ENCODE measurements at places on chromosomes 4 and X. TPM values are rescaled to one million over a fixed set of nuclear protein-coding genes. Genes with fewer than 3 reads are reported as not detected.

DNA sequence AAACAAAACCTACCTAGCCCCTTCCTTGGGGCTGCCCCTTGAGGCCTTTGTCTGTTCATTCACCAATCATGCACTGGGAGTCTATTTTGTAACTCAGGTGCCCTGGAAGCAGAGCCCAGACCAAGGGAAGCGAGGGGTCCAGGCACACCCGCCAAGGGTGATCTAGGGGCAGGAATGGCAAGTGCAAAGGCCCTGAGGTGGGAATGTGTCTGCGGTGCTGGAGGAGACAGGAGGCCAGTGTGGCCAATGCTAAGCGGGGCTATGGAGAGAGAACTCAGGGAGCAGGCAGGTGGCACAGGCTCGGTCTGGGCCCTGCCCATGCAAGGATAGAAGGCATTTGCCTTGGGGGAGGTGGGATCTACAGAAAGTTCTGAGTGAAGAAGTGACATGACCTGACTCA lies 3.5 kb upstream of the SH3BP2 start:
- peaks cover 7% of the 10 kb centered on the region for H3K4me1 ChIP-seq
- H3K27ac ChIP-seq = no peak overlapping the region
- DNase-seq = no peak
- H3K27me3 ChIP-seq = no peaks in the 10 kb centered on the region
- no peaks in the 10 kb centered on the region for H3K36me3 ChIP-seq
- no peak overlapping the region for H3K4me3 ChIP-seq

DNA sequence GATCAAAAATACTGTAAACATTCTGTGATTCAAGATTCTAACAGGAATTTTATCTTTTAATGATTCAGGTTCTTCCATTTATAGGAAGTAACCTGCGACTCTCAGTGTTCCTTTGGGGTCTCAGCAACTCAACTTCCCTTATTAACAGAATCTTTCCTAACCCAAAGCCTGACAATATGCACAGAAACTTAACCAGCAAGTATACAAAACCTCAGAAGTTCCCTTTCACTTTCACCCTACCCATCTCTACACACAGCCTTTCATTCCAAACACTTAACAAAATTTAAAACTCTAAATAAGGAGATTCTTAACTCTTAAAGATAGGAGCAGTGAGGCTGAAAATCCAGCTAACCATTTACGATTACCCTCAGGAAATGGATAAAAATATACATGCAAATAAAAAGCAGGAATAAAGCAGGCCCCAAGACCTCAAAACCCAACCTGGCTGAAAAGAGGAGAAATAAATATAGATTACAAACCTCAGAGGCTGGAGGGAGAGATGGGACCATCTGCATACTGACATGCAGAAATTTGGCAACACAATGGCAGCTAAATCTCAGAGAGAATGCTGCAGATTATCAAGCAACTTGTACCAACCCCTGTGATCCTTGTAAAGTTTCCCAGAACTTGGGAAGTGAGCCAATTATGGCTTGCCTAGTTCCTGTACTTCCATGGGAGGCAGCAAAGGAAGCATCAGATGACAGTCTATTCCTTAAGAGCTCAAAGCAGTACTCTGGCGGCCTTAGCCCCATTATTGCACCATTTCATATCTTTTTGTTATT lies 101.0 kb downstream of the ATP11C start:
- H3K27me3 ChIP-seq = no peaks in the 10 kb centered on the region
- peaks cover 11% of the 10 kb centered on the region for H3K4me1 ChIP-seq
- no peak overlapping the region for H3K27ac ChIP-seq
- no peak overlapping the region for H3K4me3 ChIP-seq
- DNase-seq = no peak

GRCh38 chr4:78567500-78568060 lies 16.0 kb downstream of the ANXA3 start:
- H3K27ac ChIP-seq = no peak overlapping the region
- no peak overlapping the region for H3K4me3 ChIP-seq
- no peaks in the 10 kb centered on the region for H3K27me3 ChIP-seq
- no peak for DNase-seq
- no peaks in the 10 kb centered on the region for H3K36me3 ChIP-seq

- no peaks in the 10 kb centered on the region for H3K4me1 ChIP-seq
- H3K27ac ChIP-seq = no peak overlapping the region
- no peaks in the 10 kb centered on the region for H3K27me3 ChIP-seq
- H3K36me3 ChIP-seq = no peaks in the 10 kb centered on the region
These were observed 314.9 kb upstream of the TEX13C start for GRCh38 chrX:125004799-125005198.

GRCh38 chr4:21763855-21764254 lies 184.7 kb downstream of the KCNIP4 start:
- no peak overlapping the region for H3K4me3 ChIP-seq
- DNase-seq = no peak
- H3K27me3 ChIP-seq = no peaks in the 10 kb centered on the region
- no peaks in the 10 kb centered on the region for H3K4me1 ChIP-seq
- no peak overlapping the region for H3K27ac ChIP-seq

DNA sequence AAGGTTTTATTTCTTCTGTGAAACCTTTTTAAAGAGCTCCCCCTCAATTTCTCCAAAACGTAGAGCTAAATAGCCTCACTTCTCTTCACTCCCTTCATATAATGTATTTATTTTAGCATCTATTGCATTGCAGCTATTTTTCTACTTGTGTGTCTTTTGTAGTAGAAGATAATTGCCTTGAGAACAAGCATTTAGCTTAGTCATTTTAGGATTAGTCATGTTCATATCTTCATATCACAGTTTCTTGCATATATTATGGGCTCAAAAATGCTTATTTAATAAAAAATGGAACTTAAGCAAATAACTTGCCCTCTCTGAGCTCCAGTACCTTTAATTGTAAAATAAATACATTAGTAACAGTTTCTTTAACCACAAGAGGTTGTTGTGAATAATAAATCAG lies 72.1 kb upstream of the SPANXC start:
- no peak overlapping the region for H3K4me3 ChIP-seq
- H3K27me3 ChIP-seq = no peaks in the 10 kb centered on the region
- DNase-seq = no peak

DNA sequence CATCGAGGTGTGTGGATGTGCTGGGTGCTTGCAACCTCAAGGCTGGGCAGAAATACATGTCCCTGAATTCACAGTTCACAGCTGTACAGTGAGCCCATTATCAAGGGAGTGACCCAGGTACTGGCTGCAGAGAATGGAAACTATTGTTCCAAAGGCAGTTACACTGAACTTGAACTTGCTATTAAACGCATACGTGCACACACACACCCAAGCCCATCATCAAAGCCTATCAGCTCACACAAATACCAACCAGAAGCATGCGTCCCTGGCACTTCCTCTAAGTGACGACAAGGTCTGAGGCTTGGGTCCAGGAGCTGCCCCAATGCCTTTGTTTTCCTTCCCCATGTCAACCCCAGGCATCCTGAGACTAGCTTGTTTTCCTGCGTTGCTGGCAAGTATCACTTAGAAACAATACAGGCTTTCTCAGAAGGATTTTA lies 88.6 kb downstream of the IRF2 start:
- H3K4me1 ChIP-seq = peaks cover 22% of the 10 kb centered on the region
- peaks cover 19% of the 10 kb centered on the region for H3K36me3 ChIP-seq
- H3K27me3 ChIP-seq = no peaks in the 10 kb centered on the region
- H3K4me3 ChIP-seq = no peak overlapping the region

- H3K36me3 ChIP-seq = no peaks in the 10 kb centered on the region
- H3K27ac ChIP-seq = no peak overlapping the region
- no peaks in the 10 kb centered on the region for H3K4me1 ChIP-seq
- H3K27me3 ChIP-seq = no peaks in the 10 kb centered on the region
These were observed 15.0 kb downstream of the BRCC3 start for GRCh38 chrX:155086202-155086840.

DNA sequence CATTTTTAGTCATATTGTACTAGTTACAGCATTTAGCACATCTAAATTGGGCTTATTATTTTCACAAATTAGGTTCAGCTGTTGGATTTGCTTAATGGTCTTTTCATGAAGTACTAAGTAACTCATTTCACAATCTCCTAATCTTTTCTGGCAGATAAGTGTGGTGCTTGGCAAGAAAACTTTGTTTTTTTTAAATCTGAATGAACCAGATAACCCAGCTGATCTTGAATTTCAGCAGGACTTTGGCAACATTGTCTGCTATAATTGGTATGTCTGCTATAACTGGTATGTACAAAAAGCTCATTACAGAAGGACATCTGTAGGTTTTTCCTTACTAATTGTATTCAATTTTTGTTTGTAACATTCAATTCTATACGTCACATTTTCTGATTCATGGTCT lies 22.7 kb downstream of the WDR19 start:
- H3K27me3 ChIP-seq = no peaks in the 10 kb centered on the region
- H3K4me3 ChIP-seq = no peak overlapping the region
- DNase-seq = no peak
- no peak overlapping the region for H3K27ac ChIP-seq
- H3K4me1 ChIP-seq = no peaks in the 10 kb centered on the region

DNA sequence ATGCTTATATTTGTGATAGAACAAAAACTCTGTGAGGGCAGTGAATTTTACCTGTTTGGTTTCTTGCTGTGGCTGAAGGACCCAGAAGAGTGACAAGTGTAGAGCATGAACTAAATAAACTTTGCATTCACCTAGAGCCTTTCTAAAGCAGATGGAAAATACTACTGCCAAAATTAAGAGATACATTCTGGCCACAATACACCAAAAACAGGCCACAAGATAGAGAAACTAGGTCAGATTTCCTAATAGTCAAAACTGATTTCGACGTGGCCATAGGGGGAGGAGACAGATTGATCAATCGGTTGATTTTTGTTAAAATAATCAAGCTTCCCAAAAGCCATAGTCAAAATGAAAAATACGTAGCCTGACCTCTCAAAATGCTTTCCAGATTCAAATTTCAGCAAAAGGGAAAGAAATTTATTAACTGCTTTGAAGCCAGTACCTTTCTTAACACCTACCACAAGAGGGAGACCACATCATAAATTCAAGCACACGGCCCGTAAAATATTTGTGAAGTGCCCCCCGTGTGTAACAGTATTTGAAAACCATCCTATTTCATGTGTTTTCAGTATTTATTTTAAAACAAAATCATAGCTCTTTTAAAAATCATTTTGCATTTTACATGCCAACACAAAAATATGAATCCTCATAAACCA lies 132.4 kb downstream of the CORIN start:
- DNase-seq = no peak
- H3K4me3 ChIP-seq = no peak overlapping the region
- H3K36me3 ChIP-seq = no peaks in the 10 kb centered on the region
- no peak overlapping the region for H3K27ac ChIP-seq

GRCh38 chrX:94053575-94053974 lies 379.6 kb downstream of the FAM133A start:
- H3K36me3 ChIP-seq = no peaks in the 10 kb centered on the region
- no peaks in the 10 kb centered on the region for H3K4me1 ChIP-seq
- no peaks in the 10 kb centered on the region for H3K27me3 ChIP-seq
- DNase-seq = no peak

DNA sequence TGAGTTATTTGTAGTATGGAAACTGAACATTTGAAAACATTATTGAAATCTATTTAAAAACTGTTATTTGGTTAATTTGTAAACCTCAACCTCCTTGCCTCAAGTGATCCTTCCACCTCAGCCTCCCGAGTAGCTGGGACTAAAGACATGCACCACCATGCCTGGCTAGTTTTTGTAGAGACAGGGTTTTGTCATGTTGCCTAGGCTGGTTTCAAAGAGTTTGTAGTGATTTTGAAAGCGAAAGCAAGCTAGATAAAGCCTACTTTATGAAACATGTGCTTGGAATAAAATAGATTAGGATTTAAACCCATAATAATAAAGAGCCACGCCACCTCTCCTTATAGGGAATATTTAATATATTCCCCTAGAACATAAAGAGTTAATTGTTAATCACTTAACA lies 23.5 kb downstream of the ARSJ start:
- H3K36me3 ChIP-seq = no peaks in the 10 kb centered on the region
- DNase-seq = no peak
- no peak overlapping the region for H3K27ac ChIP-seq
- H3K4me3 ChIP-seq = no peak overlapping the region
- H3K27me3 ChIP-seq = no peaks in the 10 kb centered on the region

GRCh38 chrX:38660395-38661102 lies 99.2 kb downstream of the TSPAN7 start:
- DNase-seq = no peak
- no peaks in the 10 kb centered on the region for H3K36me3 ChIP-seq
- no peaks in the 10 kb centered on the region for H3K4me1 ChIP-seq
- no peak overlapping the region for H3K4me3 ChIP-seq
- no peak overlapping the region for H3K27ac ChIP-seq

DNA sequence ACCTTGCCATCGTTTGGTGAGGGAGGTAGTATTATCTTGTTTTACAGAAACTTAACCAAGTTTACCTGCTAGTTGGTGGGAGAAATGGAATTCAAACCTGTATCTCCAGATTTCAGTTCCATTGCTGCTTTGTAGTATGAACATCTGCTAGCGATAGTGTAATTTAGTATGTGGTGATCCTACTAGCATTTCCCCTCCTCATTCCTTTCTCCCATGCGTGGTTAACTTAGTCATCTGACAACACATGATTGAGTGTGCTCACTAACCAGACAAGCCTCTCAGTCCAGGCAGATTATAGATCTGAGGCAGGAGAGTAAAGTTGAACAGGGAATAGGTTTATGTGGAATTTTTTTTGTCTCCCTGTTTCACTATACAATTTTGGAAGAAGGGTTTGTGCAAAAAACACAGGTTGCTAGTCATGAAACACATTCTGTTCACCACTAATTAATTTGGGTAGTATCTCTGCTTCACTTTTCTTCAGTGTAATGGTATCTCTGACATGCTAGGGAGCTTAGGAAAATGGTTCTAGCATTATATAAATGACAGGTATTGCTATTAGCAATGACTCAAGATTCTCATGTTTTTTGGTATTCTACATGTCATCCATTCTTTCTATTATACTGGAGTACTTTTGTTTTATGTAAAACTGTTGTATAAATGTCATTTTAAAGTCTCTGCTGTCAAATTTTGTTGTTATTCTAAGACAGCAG lies 21.7 kb downstream of the RBPJ start:
- H3K36me3 ChIP-seq = no peaks in the 10 kb centered on the region
- no peak overlapping the region for H3K4me3 ChIP-seq
- H3K27me3 ChIP-seq = no peaks in the 10 kb centered on the region
- peaks cover 32% of the 10 kb centered on the region for H3K4me1 ChIP-seq
- DNase-seq = no peak

DNA sequence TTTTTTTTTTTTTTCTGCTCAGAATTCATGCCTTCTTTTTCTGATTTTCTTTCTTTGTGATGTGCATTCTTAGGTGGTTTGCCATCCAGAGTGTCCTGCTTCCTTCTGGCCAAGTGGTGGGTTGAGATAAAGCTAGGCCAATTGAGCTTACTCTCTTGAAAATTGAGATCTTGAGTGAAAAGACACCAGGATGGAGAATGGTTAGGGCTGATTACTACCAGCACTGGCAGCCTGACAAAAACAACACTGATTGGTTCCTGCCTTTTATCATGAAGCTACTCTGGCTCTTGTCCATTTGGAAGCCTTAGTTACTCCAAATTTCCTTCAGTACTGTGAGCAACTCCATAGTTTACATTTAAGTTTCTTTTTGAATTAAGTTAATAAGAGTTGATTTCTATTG lies 404.0 kb downstream of the PPARGC1A start:
- no peak overlapping the region for H3K27ac ChIP-seq
- H3K27me3 ChIP-seq = no peaks in the 10 kb centered on the region
- DNase-seq = no peak
- H3K4me3 ChIP-seq = no peak overlapping the region
- H3K4me1 ChIP-seq = no peaks in the 10 kb centered on the region

IL2RG gene
- total RNA-seq = 6.1 TPM

TRPC3 gene
- 0.44 TPM for total RNA-seq

SMARCA1 gene
- total RNA-seq = 70.3 TPM

GPR34 gene
- 3.4 TPM for total RNA-seq

GPR143 gene
- 4.2 TPM for total RNA-seq

SYP gene
- 2.0 TPM for total RNA-seq

AVPR2 gene
- 1.1 TPM for total RNA-seq

BANK1 gene
- total RNA-seq = 15.5 TPM

CYSLTR1 gene
- 3.8 TPM for total RNA-seq

SSX2B gene
- not detected for total RNA-seq

Measured in thyroid gland (tissue), 4 donors.